ENCODE measurements at places on chromosomes 5 and 9. TPM values are rescaled to one million over a fixed set of nuclear protein-coding genes. Genes with fewer than 3 reads are reported as not detected.

- no peak for DNase-seq
These were observed 58.5 kb upstream of the EIF4EBP3 start for GRCh38 chr5:140488914-140489313.

DNA sequence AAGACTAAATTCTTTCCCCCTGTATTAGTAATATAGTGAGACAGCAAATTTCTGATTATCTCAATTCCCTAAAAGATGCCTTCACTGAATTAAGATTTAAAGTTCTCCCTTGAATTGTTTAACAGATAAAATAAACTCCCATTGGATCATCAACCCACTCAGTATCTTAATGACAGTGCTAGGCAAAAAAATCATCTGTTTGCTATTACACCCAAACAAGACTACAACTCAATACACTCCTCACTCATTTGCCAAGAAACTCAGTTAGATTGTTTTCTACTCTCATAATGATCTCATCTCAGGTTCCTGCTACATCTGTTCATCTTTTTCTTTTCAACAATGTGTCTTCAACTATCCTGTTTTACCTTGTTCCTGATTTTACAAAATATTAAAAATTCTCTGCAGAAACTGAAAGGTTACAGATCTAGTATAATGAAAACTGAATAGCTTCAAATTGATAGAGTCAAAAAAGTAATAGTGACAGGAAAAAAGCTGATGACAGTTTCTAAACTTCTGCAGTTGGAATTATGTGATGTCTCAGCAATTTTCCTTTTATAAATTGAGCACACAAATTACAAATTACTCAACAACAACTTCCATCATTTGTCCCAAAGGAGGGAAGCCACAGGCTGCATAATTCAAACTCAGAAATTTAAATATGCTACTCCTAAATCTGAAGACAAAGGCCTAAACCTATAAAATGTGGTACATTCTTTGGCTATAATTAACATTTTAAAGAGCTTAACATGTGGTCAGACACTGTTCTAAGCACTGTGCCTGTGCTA lies 39.4 kb downstream of the HOMER1 start:
- DNase-seq, result no peak

Gene SOHLH1
- total RNA-seq, result not detected

Gene SLC36A2
- total RNA-seq, result not detected

GRCh38 chr5:163439092-163439425 lies 1.7 kb downstream of the CCNG1 start:
- no peak for DNase-seq

DNA sequence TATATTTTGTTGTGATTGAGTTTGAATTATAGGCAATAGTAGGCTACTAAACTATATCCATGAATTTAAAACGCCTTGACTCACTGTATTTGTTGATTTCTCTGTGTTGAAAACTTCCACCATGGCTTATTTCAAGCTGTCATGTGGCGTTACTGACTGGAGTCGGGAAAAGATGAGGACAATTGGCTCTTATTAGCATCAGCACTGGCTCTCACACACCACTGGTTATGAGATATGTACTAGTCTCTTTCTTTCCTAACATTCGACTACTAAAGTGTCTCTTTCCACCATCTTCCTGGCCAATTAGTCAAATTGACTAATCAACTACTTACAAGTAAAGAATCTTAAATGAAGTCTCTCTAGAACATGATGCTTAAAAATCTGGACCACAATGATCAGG lies 9.1 kb upstream of the DAB2 start:
- DNase-seq, result no peak
